ENCODE measurements at places on chromosomes 12 and 14.

GRCh38 chr12:115504306-115505290 lies 772.9 kb downstream of the MED13L start:
- no peak for DNase-seq

GRCh38 chr14:73630009-73630780 lies 14.6 kb upstream of the DNAL1 start:
- DNase-seq = no peak

DNA sequence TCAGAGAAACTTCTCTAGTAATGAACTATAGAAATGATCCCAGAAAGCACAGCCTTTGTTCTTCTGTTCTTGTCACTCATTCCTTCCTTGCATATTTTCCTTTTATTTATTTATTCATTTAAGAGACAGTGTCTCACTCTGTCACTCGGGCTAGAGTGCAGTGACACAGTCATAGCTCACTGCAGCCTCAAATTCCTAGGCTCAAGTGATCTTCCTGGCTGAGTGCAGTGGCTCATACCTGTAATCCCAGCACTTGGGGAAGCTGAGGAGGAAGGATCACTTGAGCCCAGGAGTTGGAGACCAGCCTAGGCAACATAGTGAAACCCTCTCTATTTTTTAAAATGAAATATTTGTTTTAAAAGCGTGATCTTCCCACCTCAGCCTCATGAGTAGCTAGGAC lies 11.5 kb downstream of the TECPR2 start:
- no peak for DNase-seq

- DNase-seq = no peak
Observed at GRCh38 chr14:104632781-104633180, 28.2 kb upstream of the TMEM179 start.

- no peak for DNase-seq
Observed at GRCh38 chr12:48932878-48933277, 7.6 kb upstream of the FKBP11 start.

DNA sequence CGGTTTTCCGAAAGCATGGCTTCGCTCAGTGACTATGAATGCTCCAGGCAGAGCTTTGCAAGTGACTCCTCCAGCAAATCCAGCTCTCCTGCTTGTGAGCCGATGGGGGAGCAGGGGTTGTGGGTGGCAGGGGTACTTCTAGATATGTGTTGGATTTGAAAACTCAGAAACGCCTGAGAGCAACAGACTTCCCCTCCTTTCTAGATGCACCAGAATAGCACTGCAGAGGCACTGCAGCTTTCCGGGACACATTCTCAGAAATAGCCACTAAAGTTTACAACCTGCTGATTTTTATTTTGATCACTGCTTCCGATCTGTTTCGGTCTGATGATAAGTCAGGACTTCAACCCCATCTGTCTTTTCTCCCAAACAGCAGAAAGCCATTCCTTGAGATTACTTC lies 8.6 kb downstream of the TCP11L2 start:
- no peak for DNase-seq

DNA sequence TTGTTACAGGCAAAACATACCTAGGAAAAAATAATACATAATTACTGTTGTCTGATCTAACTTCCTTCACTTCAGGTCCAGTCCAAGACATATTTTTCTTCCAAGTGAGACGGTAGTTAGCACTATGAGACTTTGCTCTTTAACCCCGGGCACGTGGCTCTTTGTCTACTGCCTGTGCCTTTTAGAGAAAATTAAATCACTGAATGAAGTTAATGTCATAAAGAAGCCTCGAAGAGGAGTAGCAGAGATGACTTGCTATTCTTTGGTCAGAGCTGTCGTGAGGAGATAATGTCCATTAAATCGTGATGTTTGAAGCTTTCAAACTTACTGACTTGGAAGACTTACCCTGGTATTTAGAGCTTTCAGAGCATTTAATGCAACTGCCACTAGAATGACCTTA lies 8.7 kb downstream of the TESPA1 start:
- no peak for DNase-seq

DNA sequence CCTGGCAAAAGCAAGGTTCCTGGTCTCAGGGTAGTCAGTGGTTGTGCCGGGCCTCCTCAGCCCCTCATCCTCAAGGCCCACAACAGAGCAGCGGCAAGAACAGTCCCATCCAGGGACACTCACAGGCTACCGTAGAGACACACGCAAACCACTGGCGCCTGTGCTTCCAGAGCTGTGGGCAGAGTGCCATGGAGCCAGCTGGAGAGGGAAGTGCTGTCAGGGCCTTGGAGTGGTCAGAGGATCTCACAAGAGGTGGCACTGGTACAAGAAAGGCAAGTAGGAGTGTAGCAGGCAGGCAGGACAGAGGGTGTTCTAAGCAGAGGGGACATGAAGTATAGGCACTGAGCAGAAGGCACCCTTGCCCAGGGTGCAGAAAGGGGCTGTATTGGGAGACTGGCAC lies 34.6 kb downstream of the ANKRD9 start:
- DNase-seq = no peak

DNA sequence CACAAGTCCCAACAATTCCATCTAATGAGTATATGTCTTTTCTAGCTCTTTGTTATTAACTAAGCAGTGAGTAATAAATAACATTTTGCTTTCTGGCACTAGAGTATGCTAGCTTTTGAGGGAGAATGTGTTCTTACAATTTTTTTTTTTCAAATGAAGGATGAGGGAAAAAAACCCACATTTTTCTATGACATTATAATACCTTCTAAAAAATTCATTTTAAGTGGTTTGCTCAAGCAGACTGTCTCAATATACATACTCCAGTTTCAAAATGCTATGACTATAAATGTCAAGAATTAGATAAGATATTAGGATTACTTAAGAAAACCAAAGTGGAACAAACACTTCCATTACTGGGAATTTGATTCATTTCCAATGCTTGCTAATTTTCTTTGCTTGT lies 394.6 kb downstream of the C12orf75 start:
- DNase-seq = no peak

GRCh38 chr12:46043972-46044520 lies 53.7 kb upstream of the SCAF11 start:
- DNase-seq = no peak

GRCh38 chr12:56484566-56484965 lies 3.4 kb downstream of the GLS2 start:
- DNase-seq = no peak

GRCh38 chr12:67519484-67520433 lies 128.8 kb upstream of the DYRK2 start:
- DNase-seq = no peak

- DNase-seq = no peak
Observed at GRCh38 chr14:104826861-104827176, 25.9 kb downstream of the ZBTB42 start.

DNA sequence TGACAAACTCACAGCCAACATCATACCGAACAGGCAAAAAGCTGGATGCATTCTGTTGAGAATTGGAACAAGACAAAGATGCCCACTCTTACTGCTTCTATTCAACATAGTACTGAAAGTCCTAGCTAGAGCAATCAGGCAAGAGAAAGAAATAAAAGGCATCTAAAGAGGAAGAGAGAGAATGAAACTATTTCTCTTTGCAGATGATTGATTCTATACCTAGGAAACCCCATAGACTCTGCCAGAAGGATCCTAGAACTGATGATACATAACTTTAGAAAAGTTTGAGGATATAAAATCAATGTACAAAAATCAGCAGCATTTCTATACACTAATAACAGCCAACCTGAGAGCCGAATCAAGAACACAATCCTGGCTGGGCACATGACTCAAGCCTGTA lies 6.1 kb upstream of the ANO6 start:
- no peak for DNase-seq

GRCh38 chr12:58184212-58184611 lies 242.8 kb downstream of the ATP23 start:
- DNase-seq = no peak

DNA sequence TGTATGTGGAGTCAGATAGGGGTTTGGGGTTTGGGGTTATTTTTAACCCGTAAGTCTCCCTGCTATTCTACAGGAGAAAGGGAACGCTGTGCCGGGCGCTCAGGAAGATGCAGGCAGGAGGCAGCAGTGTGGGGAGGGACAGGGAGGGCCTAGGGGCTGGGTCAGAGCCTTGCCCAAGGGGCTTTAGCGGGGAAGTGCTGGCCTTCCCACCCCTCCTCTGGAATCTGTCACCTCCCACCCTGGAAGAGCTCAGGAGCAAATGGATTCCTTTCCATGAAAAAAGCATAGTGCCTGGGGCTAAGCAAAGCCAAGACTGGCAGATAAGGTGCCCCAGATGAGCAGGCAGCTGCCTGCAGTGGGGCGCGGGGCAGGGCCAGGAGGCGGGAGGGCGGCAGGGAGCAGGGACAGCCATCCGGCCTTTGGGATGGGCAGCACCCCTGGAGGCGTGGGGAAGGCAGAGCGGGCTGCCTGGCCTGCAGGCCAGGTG lies 7.3 kb upstream of the INF2 start:
- no peak for DNase-seq

DNA sequence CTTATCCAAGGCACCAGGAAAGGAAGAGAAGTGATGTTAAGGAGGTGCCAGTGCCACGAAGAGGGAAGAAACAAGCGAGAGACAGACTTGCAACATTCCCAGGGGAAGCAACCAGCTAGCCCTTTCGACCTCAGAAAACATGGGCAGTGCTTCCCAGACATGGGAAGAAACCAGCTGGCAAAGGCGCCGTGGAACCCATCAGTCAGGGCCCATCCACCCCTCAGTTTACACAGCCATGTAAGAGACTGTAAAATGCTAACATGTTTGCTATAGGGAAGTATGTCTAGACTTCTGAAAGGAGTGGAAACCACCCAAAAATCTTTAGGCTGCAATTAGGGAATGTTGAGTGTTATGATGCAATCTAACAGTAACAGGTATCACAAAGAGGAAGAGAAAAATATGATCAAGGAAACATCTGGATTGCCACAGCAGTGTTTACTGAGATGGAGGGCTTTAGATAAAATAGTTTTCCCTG lies 26.3 kb downstream of the ANAPC5 start:
- DNase-seq = no peak

DNA sequence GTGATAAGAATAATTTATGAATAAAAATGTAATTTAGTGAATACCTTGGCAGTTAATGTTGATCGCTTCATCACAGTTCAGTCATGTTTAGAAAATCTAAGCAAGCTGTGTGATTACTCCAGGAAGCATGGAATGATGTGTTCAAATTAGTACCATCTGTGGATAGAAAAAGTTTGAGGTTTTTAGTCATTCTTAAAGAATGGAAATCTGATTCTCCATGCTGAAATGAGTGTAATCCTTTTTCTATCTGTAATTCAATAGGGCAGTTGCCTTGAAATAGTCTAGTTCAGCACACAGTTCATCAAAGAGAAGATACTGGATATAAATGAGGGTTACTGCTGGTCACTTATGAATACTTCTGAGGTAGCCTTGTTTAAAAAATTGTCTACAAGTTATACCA lies 127.2 kb upstream of the MYF6 start:
- no peak for DNase-seq

- DNase-seq = no peak
Observed at GRCh38 chr12:62520361-62520760, 53.7 kb downstream of the MON2 start.

DNA sequence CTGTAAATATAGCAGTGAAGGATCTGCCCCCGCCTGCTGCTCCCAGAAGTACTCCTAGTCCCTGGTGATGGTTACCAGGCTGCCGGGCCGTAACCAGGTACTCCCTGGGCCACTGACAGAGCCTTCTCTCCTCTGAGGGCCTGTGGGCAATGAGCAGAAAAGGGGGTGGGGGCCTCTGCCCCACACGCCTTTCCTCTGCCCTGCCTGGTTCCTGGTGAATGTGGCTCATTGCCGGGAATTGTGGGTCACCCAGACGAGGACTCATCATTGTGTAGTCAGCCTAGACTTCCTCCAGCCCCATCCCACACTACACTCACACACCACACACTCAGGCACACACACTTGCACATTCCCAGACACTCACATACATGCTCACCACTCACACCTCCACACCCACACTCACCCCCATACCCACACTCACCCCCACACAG lies 35.7 kb upstream of the ACTN1 start:
- no peak for DNase-seq

- DNase-seq = no peak
Observed at GRCh38 chr14:31159682-31160296, 47.8 kb downstream of the HECTD1 start.

DNA sequence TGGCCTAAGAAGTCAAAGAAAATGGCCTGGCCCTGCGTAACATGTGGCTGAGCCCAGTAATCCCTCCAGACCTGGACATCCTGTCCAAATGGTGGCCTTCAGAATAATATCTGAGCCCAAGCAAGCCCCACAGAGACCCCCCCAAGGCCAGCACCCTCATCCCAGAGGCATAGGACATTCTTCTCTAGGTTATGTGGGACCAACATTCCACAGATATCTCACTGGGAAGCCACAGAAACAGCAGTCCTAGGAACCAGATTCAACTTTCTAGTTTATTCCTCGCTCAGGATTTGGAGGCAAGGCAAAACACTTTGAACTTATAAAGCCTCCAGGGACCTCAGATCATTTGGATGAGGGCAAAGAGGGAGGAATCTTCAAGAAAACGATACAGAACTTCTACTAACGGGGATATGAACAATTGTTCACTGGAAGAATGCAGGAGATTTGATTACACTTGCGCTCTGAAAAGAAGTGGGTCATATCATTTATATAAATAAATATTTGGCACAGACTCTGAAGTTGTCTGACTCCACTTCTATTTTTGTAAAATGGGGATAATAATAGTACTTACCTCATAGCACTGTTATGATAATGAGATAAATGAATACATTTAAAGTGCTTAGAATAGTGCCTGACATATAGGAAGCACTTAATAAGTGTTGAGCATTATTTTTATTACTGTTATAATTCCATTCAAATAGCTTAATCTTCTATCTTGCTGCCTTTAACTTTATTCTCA lies 171.5 kb downstream of the NUAK1 start:
- DNase-seq = no peak

DNA sequence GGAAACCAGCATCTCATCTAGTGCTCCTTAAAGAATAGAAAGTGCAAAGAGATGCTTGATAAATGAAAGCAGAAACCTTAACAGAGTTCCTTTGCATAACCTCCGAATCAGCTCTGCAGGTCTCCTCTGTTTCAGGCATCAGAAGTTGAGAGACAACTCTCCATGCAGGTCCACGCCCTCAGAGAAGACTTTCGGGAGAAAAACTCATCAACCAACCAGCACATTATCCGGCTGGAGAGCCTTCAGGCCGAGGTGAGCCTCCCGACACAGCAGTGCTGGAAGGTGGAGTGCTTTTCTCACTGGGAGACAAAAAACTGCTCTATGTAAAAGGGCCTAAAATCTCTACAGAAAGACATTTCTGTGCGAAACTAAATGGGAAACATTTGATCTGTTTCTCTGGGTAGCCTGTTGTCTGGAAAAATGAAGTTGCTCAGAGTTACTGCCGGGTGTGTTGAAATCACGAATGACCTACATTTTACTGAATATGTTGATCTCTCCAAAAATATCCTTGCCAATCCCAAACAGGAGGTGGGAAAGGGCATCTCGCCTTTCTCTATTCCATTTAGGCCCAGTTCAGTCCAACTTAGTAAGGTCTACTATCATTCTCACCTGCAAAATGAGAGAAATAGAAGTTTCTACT lies 54.9 kb downstream of the RAB35 start:
- DNase-seq = no peak

DNA sequence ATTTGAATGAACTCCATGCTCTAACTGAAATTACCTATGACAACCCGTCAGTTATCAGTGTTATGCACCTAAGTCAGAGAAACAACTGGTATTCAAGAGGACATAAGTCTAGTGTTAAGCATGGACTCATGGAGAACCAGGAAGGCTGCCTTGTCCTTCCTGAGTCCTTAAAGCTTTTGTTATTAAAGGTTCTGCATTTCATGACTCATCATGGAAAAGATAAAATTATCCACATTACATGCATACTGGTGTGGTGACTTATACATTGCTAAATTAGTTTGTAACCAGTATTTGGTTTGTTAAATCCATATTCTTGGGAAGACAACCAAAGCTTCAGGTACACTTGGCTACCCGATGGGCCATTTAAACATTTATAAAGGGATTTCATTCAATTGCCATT lies 6.5 kb upstream of the OR4E1 start:
- no peak for DNase-seq
